Activated CD8-positive, alpha-beta memory T cell treated with anti-CD3 and anti-CD28 coated beads, Interleukin-2, amount 50 U/mL, for 48 hours (primary cell): ENCODE measurements at places on chromosomes 5 and 9.

- no peak for DNase-seq
These were observed 16.1 kb downstream of the PDLIM4 start for GRCh38 chr5:132273631-132274030.

DNA sequence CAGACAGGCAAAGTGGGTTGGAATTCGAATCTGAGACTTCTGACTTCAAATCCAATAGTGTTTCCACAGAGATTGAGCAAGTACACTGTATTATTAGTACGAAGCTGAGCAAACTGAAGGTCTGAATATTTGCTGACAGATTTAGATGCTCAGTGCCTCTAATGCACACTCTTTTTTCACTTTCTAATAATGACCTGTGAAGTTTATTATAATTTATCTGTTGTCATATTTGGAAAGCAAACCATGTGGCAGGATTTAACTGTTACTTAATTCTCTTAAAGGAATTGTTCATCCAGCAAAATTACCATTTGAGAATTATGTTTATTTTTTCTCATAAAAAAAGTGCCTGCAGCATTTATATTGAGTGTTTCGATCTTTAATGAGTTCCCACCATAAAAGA is 277.3 kb downstream of the DMRT2 start:
- no peak for DNase-seq

- DNase-seq: no peak
These were observed 312.0 kb upstream of the MSX2 start for GRCh38 chr5:174412374-174412773.

DNA sequence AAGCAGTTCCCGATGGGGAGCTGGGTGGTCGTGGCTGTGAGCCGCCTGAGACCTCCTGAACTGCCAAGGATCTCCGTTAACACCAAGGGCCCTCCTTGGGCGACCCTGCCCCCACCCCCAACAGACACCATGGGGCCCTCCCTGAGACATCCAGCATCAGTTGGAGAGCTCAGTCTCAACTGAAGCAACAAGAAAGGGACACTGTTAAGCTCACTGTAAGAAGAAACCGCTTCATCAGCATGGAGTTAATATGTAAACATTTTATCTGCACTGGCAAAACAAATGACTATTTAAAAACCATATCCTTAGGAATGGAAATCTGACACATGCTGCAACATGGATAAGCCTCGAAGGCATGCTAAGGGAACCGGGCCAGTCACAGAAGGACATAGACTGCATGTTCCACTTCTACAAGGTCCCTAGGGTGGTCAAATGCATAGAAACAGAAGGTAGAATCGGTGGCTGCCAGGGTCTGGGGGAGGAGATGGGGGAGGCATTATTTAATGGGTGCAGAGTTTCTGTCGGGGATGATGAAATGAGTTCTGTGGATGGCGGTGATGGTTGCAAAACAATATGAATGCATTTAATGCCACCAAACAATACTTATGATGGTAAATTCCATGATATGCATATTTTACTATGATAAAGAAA is 47.4 kb downstream of the ROR2 start:
- no peak for DNase-seq

DNA sequence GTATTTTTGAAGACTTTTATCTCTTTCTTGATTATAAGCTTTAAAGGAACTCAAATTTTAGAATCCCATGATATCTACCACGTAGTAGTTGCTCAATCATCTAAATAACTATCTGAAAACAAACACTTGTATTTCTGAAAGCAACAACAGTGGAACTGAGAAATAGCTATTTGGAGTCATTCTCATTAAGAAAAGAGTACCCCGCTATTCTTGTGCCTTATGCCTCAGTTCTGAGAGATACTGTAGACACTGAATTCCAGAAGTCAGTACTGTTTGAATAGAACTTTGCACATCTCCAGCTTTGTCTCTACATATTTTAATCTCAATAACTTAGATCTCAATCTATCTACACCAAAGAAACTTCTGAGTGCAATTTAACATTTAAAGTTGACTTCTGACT is 11.4 kb downstream of the CHD1 start:
- DNase-seq: no peak

- no peak for DNase-seq
These were observed 29.6 kb downstream of the NOTCH1 start for GRCh38 chr9:136516191-136516654.

DNA sequence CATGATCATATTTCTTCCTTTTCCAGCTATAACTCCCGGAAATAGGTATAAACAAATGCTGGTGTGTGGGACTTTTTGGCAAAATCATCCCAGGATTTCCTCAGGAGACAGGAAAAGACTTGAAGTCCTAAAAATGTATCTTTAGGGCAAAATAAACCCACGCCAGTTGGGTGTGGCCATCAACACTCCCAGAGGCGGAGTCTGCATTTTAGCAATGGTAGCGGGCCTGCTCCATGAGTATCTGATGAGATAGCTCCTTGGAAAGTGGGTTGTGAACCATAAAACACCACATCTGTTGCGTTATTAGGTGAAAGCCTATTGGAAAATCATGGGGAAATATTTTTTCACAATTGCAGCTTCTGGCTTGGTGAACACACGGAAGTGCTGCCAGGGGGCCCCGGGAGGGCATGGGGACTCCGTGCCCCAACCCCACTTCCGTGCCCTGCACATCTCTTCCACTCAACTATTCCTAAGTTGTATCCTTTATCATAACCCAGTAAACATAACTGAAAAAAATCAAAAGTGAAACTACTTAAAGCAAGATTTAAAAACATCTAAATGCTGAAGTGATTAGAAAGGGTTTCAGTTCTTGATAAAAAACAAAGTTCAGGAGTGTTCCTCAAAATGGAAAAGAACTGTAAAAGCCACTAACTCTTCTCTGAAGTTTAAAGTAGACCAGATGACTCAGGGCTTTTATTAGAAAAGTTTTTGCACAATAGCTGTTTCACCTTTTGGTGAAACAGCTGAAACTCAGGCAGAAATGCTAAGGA is 111.2 kb downstream of the LRRC70 start:
- no peak for DNase-seq

DNA sequence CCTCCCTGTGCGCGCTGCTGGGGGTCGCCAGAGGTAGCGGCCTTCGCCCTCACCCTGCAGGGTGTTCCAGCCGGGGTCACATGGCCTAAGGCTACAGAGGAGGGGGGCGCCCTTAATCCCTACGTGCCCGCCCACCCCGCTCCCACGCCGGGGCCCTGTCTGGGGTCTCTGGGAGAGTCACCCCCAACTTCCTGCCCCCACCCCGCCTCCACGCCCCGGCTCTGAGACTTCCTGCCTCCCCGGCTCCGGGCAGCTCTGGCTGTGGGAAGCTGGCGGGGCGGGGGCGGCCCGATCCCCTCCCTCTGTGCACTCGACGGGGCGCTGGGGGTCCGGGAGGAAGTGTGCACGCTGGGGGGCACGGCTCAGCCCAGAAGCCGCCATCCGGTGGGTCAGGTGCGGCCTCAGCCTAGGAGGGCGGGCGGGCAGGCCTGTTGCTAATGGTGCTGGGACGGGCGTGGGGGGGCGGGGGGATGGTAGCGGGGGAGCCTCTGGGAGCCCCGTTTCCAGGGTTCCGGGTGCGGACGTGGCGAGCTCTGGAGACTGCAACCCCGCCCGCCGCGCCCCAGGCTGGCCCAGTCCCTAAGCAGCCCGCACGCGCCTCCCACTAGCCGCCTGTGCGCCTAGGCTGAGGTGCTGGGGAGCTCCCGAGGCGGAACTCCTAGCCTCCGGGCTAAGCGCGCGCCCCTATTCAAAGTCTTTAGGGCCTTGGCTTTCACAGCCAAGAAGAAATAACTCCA is 61.6 kb downstream of the CXXC5 start:
- DNase-seq: peak; percentile 60

GRCh38 chr5:150321211-150321610 is 18.5 kb upstream of the ARSI start:
- no peak for DNase-seq

GRCh38 chr5:39608024-39608423 is 183.2 kb upstream of the DAB2 start:
- DNase-seq: no peak

- no peak for DNase-seq
These were observed 59.0 kb upstream of the UBAC1 start for GRCh38 chr9:136020206-136020605.

GRCh38 chr5:65041296-65042158 is 272.8 kb downstream of the CWC27 start:
- no peak for DNase-seq

GRCh38 chr9:119334745-119335144 is 34.5 kb downstream of the BRINP1 start:
- DNase-seq: no peak

DNA sequence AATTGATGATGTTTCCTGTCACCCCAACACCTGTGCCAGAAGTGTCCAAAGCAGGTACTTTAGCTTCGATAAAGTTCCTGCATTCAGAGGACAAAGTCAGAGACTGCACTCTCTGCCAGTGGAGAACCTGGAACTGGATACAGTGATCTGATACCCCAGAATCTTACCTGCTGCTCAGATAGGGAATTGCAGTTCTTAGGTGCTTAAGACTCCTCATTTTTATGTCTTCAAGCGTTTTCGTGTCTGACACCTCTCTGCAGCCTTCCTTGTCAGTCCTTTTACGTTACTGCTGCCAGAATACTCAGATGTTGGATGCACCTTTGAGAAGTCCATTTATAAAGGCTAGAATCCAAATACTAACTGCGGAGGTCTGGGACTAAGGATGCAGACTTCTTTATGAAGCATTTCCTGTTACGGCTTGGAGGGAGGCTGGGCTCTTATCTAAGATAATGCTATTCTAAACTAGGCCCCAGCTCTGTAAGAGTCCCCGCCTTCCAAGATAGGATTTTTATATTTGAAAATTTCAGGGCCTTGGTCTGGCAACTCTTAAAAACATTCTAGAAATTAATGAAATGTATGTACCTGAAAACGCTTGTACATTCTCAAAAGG is 1.9 kb downstream of the ISOC1 start:
- no peak for DNase-seq

GRCh38 chr5:61582205-61582820 is 250.3 kb downstream of the ZSWIM6 start:
- no peak for DNase-seq

GRCh38 chr9:35026671-35027070 is 37.1 kb downstream of the DNAJB5 start:
- DNase-seq: no peak

DNA sequence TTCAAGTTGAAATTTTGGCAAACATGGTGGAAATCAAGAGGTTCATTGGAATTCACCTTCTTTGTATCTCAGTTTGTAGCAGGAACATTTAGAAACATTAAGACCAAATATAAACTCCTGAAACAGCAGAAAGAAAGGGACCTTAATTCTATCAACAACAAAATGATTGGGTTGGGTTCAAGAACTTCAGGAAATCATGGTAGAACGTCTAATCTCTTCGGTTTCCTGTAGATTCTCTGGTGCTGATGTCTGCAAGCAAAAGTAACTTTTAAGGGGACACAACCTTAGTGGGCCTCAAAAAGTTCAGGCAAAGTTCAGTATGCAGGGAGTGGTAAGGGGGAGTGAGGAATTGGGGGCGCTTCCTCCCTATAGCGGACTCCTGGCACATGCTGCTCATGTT is 3.4 kb downstream of the IL33 start:
- no peak for DNase-seq

DNA sequence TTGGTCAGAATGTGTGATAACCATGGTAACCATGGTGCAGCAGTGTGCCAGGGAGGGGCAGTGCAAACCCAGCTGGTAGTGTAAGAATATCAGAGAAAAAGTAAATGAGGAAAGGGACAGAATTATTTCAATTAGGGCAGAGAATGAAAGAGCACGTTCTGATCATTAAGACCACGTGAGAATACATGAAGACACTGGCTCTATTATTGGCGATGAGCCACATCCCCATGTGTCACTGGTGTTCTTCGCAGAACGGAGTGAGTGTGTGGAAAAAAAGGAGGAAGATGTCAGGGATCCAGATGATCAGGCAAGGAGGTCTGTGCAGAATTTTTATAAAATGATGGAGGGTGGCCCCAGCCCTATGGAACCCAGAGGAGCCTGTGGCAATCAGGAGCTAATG is 315.5 kb downstream of the SEMA5A start:
- no peak for DNase-seq

GRCh38 chr9:134531220-134531970 is 110.2 kb upstream of the COL5A1 start:
- DNase-seq: no peak
